ENCODE measurements at places on chromosomes 6 and 20. TPM values are rescaled to one million over a fixed set of nuclear protein-coding genes. Genes with fewer than 3 reads are reported as not detected.

PAK5 gene
- not detected for total RNA-seq

NKAIN4 gene
- total RNA-seq = not detected

SLPI gene
- total RNA-seq = not detected

PCMTD2 gene
- 28.6 TPM for total RNA-seq

RBBP9 gene
- total RNA-seq = 15.8 TPM

DNA sequence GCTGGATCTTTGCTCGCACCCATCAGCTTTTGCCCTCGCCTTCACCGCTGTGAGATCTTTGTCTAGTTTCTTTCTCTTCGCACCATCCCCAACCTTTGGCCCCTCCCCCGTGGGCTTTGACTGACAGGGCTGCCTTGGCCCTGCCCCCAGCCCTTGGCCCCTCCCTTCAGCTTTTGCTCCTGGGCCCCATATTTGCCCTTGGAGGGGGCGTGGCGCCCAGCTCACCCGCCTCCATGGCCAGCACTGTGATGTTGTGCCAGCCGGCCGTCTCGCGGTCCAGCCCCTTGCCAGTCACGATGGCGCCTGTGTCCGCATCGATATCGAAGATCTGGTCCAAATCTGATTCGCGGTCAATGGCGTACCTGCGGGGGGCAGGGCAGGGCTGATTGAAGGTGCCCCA lies 81.1 kb downstream of the CD40 start:
- peak; percentile 42 for DNase-seq
- peaks cover 2% of the 10 kb centered on the region for H3K4me1 ChIP-seq
- no peak overlapping the region for H3K27ac ChIP-seq
- H3K4me3 ChIP-seq = no peak overlapping the region

GRCh38 chr6:92259171-92259570 lies 1160.2 kb downstream of the EPHA7 start:
- no peak overlapping the region for H3K4me3 ChIP-seq
- no peaks in the 10 kb centered on the region for H3K36me3 ChIP-seq
- no peak for DNase-seq
- H3K4me1 ChIP-seq = no peaks in the 10 kb centered on the region
- no peaks in the 10 kb centered on the region for H3K27me3 ChIP-seq

DNA sequence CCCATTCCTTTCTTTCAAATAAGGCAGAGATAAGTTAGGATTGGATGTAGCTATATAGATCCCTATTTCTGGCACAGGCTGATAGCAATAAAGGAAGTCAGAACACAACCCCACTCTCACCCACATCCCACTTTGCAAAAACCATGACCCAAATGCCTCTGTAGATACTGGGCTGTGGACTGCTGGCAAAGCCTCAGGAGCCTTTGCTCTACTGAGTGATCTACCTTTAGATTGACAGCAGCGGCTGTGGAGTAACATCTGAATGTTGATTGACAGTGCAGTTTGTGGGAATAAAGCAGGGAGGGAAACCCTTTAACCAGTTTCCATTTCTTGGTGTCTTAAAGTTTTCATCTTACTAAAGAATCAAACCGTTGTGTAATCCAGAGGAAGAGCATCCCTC lies 6.7 kb upstream of the TMEM30A start:
- H3K27ac ChIP-seq = no peak overlapping the region
- no peak for DNase-seq
- no peak overlapping the region for H3K4me3 ChIP-seq
- H3K4me1 ChIP-seq = peaks cover 27% of the 10 kb centered on the region
- peaks cover 8% of the 10 kb centered on the region for H3K36me3 ChIP-seq
- H3K27me3 ChIP-seq = no peaks in the 10 kb centered on the region

DSP gene
- total RNA-seq = 0.25 TPM

DNA sequence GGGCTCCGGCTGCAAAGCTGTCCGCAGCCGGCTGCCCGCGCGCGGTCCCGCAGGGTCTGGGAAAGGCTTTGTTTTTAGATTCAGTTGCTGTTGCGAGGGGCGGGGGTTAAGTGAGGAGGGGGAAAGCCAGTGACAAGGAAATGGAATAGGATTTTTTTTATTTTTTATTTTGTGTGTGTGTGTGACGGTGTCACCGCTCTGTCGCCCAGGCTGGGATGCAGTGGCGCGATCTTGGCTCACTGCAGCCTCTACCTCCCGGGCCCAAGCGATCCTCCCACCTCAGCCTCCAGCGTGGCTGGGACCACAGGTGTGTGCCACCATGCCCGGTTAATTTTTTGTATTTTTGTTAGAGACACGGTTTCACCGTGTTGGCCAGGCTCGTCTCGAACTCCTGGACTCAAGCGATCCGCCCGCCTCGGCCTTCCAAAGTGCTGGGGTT lies 615 bp upstream of the UBE2J1 start:
- peak overlapping the region; percentile 88 for H3K27ac ChIP-seq
- peak overlapping the region; percentile 98 for H3K4me3 ChIP-seq
- no peaks in the 10 kb centered on the region for H3K27me3 ChIP-seq
- H3K36me3 ChIP-seq = peaks cover 18% of the 10 kb centered on the region

DNA sequence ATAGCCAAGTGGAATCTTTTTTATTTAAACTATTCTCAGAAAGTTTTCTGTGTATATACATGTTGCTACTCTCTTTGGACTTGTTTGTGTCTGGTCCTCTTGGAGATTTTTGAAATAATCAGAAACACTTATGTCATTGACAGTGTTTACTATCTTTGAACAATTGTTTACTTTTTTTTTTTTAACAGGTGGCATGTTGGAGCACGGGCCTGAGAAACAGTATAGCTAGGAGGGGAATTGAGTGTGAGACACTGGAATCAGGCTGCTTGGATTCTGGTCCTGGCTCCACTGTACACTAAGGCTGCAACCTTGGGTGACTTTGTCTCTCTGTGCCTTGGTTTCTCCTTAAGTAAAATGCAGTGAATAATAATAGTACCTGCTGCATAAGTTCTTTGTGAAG lies 279.6 kb downstream of the PRL start:
- no peak overlapping the region for H3K27ac ChIP-seq
- DNase-seq = no peak
- H3K36me3 ChIP-seq = peaks cover 2% of the 10 kb centered on the region
- H3K27me3 ChIP-seq = no peaks in the 10 kb centered on the region

- no peaks in the 10 kb centered on the region for H3K36me3 ChIP-seq
- no peaks in the 10 kb centered on the region for H3K4me1 ChIP-seq
- H3K27ac ChIP-seq = no peak overlapping the region
- no peak overlapping the region for H3K4me3 ChIP-seq
Observed at GRCh38 chr20:48148916-48149672, 363.8 kb upstream of the SULF2 start.

IP6K3 gene
- total RNA-seq = not detected

- peaks cover 58% of the 10 kb centered on the region for H3K36me3 ChIP-seq
- no peaks in the 10 kb centered on the region for H3K4me1 ChIP-seq
- H3K27ac ChIP-seq = no peak overlapping the region
- DNase-seq = no peak
- H3K27me3 ChIP-seq = no peaks in the 10 kb centered on the region
Observed at GRCh38 chr6:27400877-27401642, 12.5 kb downstream of the ZNF391 start.

GRCh38 chr6:119390247-119390793 lies 40.8 kb upstream of the MAN1A1 start:
- no peaks in the 10 kb centered on the region for H3K36me3 ChIP-seq
- no peak overlapping the region for H3K4me3 ChIP-seq
- no peaks in the 10 kb centered on the region for H3K4me1 ChIP-seq
- no peaks in the 10 kb centered on the region for H3K27me3 ChIP-seq

DEFB124 gene
- not detected for total RNA-seq

FAM162B gene
- total RNA-seq = not detected

- no peak overlapping the region for H3K4me3 ChIP-seq
- no peaks in the 10 kb centered on the region for H3K36me3 ChIP-seq
- DNase-seq = no peak
- H3K27me3 ChIP-seq = no peaks in the 10 kb centered on the region
- no peaks in the 10 kb centered on the region for H3K4me1 ChIP-seq
Observed at GRCh38 chr6:161406646-161407045, 132.8 kb upstream of the AGPAT4 start.

DNA sequence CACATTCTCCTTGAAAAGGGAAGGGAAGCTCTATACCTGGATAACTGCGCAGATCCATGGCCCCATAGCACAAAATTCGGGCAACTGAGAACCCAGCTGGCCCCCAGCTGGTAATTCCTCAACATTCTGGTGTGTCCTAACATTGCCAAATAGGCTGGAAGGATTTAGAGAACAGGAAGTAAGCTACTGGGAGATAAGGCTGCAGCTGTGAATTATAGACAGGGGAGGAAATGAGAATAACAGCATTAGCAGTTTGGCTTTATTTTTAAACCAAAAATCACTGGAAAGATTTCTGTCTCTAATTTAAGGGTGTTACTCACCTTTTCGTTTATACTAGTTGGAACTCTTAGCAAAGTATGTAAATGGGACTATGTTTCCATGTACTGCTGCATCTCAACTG lies 97.2 kb downstream of the TULP4 start:
- H3K4me3 ChIP-seq = no peak overlapping the region
- no peak for DNase-seq
- H3K27ac ChIP-seq = no peak overlapping the region
- no peaks in the 10 kb centered on the region for H3K27me3 ChIP-seq
- peaks cover 5% of the 10 kb centered on the region for H3K36me3 ChIP-seq

CYP39A1 gene
- not detected for total RNA-seq

GRCh38 chr6:134706153-134706552 lies 243.7 kb downstream of the ALDH8A1 start:
- H3K27ac ChIP-seq = no peak overlapping the region
- H3K36me3 ChIP-seq = no peaks in the 10 kb centered on the region
- no peaks in the 10 kb centered on the region for H3K4me1 ChIP-seq
- peaks cover 8% of the 10 kb centered on the region for H3K27me3 ChIP-seq

GRCh38 chr6:79719248-79719960 lies 88.3 kb downstream of the SH3BGRL2 start:
- no peaks in the 10 kb centered on the region for H3K36me3 ChIP-seq
- H3K27me3 ChIP-seq = peaks cover 11% of the 10 kb centered on the region
- no peak for DNase-seq
- H3K4me1 ChIP-seq = no peaks in the 10 kb centered on the region
- no peak overlapping the region for H3K27ac ChIP-seq

DNA sequence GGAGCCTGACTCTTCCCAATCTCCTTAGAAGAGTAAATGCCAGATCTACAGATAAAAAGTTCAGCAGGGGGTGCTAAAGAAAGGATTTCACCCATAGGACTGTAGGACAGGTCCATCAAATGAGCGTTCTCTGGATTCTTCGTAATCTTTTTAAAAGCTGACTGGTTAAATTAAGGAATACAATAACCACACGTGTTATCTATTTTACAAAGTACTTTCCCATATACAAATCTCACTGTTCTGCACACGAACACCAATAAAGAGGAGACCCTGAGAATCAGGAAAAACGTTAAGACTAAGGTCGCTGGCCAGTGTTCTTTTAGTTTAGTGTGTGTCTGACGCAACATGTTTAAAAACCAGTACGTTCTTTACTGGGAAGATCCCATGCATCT lies 542 bp downstream of the TUBE1 start:
- no peak for DNase-seq
- peaks cover 6% of the 10 kb centered on the region for H3K36me3 ChIP-seq
- H3K4me1 ChIP-seq = peaks cover 12% of the 10 kb centered on the region
- H3K4me3 ChIP-seq = no peak overlapping the region
- H3K27ac ChIP-seq = no peak overlapping the region
- peaks cover 6% of the 10 kb centered on the region for H3K27me3 ChIP-seq

PRL gene
- total RNA-seq = 0.60 TPM

GRCh38 chr6:43070028-43070632 lies 6.0 kb upstream of the PTK7 start:
- peak; percentile 45 for DNase-seq
- no peaks in the 10 kb centered on the region for H3K4me1 ChIP-seq
- peaks cover 6% of the 10 kb centered on the region for H3K36me3 ChIP-seq

GRCh38 chr6:169098116-169098515 lies 155.5 kb downstream of the THBS2 start:
- H3K27ac ChIP-seq = no peak overlapping the region
- H3K27me3 ChIP-seq = peaks cover 15% of the 10 kb centered on the region
- H3K36me3 ChIP-seq = no peaks in the 10 kb centered on the region
- no peak for DNase-seq

DNA sequence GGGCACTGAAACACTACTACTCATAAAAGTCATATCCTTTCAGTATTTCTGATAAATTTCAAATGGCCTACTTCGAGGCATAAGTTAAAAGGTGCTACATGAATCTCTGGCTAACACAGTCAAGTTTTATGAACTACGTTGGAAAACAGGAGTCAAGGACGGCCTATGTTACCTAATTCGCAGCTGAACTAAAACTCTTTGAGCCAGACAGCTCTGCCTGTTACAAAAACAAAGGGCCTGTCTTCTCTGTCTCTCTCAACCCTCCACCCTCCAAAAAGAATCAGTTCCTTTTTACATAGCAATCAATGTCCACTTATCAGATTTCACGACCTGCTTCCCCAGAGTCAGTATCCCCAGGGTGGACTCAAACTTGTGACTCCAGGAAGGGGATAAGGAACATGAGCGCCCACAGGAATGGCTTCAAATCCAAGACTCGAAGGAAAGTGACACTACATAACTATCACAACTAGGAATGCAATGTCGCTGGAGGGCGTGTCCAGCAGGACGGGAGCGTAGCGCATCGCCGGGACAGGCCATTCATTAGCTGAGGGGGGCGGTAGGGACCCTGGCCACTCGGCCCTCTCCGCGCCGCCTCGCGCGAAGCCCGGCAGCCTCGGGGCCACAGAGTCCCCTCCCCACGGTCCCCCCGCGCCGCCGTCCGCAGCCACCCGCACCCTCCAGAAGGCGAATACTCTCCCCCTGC lies 591 bp downstream of the IBTK start:
- H3K36me3 ChIP-seq = peaks cover 16% of the 10 kb centered on the region
- peak; percentile 43 for DNase-seq
- peak overlapping the region; percentile 92 for H3K27ac ChIP-seq
- no peaks in the 10 kb centered on the region for H3K27me3 ChIP-seq
- peak overlapping the region; percentile 97 for H3K4me3 ChIP-seq

GRCh38 chr6:89221971-89222711 lies 5.0 kb upstream of the GABRR1 start:
- no peak overlapping the region for H3K27ac ChIP-seq

- no peak overlapping the region for H3K4me3 ChIP-seq
- DNase-seq = no peak
- no peaks in the 10 kb centered on the region for H3K4me1 ChIP-seq
- H3K27me3 ChIP-seq = no peaks in the 10 kb centered on the region
Observed at GRCh38 chr6:40469323-40469722, 117.8 kb downstream of the LRFN2 start.

PKIB gene
- 0.90 TPM for total RNA-seq

DNA sequence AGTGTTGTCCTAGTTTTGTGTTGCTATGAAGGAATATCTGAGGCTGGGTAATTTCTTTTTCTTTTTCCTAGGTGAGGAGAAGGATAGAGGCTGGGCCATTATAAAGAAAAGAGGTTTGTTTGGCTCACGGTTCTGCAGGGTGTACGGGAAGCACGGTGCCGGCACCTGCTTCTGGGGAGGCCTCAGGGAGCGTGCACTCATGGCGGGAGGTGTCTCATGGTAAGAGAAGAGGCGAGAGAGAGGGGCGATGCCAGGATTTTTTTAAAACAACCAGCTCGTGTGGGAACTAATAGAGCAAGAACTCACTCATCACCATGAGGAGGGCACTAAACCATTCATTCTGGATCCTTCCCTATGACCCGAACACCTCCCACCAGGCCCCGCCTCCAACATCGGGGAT lies 14.2 kb upstream of the NPBWR2 start:
- H3K27me3 ChIP-seq = peaks cover 7% of the 10 kb centered on the region
- H3K4me3 ChIP-seq = no peak overlapping the region

- no peak for DNase-seq
- no peaks in the 10 kb centered on the region for H3K36me3 ChIP-seq
- H3K4me3 ChIP-seq = no peak overlapping the region
- no peak overlapping the region for H3K27ac ChIP-seq
Observed at GRCh38 chr6:160160450-160160849, 38.8 kb downstream of the SLC22A1 start.

SLC22A2 gene
- total RNA-seq = not detected

GRCh38 chr6:31945507-31946369 lies at the start of gene CFB:
CFB (plus strand) TSS chr6:31946095; CDS start chr6:31946222, 127 bp downstream.
- no peaks in the 10 kb centered on the region for H3K36me3 ChIP-seq
- peaks cover 4% of the 10 kb centered on the region for H3K4me1 ChIP-seq
- H3K4me3 ChIP-seq = no peak within 1 kb of the TSS
- no peak within 1 kb of the TSS for H3K27ac ChIP-seq
